ENCODE measurements at places on chromosomes 6 and 20.

- no peak for DNase-seq
Observed at GRCh38 chr6:118100717-118101116, 193.7 kb downstream of the SLC35F1 start.

- no peak for DNase-seq
Observed at GRCh38 chr20:16257021-16257420, 316.2 kb downstream of the KIF16B start.

DNA sequence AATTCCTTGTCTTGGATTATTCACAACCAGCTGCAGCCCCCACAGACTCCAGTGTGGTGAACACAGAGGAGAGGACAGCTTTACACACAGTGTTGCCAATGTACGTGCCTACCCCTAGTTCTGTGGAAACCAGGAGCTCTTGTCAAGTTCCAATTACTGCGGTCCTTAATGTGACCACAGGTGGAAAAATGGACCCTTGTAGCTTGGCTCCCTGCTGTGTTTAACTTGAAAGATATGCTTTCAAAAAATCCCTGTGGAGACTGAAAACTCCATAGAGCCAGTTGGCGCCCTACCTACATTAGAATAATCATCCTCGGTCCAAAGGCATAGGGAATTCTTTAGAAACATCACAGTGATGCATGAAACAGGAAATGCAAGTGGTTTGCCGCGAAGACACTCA lies 118.3 kb upstream of the SLC22A23 start:
- no peak for DNase-seq

DNA sequence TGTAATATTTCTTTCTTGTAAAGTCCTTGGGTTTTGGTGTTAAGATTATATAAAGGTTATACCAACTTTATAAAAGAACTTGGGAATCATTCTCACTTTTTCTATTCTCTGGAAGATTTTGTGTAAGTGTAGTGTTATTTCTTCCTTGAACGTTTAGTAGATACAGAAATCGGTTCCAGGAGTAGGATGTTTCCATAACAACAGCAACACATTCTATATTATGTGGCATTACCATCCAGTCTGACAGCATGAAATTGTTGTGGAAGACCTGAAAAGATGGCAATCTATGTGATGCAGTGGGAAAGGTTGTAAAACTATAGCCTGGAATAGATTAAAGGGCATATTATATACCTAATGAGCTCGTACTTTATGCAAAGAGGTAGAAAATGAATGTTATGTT lies 13.8 kb downstream of the ECT2L start:
- DNase-seq = no peak

- peak; percentile 41 for DNase-seq
Observed at GRCh38 chr20:45100563-45101245, at the start of gene KCNS1. Gene KCNS1, minus strand, starts transcription at chr20:45101127. Its CDS starts 1,891 bp downstream, at chr20:45099236.

GRCh38 chr6:109322825-109323224 lies 59.4 kb downstream of the CD164 start:
- DNase-seq = no peak

DNA sequence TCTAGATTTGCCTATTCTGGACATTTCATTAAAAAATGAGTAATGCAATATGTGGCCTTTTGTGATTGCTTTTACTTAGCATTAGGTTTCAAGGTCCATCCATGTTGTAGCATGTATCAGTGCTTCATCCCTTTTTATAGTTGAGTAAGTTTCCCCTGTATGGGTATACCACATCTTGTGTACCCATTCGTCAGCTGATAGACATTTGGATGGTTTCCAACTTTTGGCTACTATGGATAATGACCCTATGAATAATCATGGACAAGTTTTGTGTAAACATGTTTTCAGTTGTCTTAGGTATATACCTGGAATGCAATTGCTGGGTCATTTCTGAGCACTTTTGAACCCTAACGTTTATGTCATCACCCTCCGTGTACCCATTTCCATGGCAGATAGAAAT lies 15.4 kb downstream of the METTL24 start:
- DNase-seq = no peak

GRCh38 chr20:3119044-3119443 lies 34.5 kb upstream of the AVP start:
- no peak for DNase-seq

- no peak for DNase-seq
Observed at GRCh38 chr6:14664112-14664601, 546.6 kb downstream of the CD83 start.

DNA sequence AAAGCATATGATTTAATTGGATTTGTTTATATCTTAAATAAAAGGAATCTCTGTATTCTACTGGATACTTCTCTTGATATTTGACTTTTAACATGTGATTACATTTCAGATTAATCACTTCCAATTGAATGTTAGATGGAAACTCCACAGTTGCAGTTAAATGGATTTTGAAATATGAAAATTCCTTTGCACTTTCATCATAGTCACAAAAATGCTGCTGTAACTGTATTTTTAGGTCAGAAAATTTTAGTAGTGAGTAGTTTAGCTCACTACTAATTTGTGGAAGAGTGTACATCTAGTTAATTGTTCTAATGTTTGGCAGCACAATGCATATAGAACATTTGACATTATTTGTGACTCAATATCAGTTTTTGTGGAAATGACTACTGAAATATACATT lies 26.8 kb downstream of the PTCHD4 start:
- no peak for DNase-seq

- no peak for DNase-seq
Observed at GRCh38 chr20:13249118-13249797, 28.2 kb downstream of the ISM1 start.

DNA sequence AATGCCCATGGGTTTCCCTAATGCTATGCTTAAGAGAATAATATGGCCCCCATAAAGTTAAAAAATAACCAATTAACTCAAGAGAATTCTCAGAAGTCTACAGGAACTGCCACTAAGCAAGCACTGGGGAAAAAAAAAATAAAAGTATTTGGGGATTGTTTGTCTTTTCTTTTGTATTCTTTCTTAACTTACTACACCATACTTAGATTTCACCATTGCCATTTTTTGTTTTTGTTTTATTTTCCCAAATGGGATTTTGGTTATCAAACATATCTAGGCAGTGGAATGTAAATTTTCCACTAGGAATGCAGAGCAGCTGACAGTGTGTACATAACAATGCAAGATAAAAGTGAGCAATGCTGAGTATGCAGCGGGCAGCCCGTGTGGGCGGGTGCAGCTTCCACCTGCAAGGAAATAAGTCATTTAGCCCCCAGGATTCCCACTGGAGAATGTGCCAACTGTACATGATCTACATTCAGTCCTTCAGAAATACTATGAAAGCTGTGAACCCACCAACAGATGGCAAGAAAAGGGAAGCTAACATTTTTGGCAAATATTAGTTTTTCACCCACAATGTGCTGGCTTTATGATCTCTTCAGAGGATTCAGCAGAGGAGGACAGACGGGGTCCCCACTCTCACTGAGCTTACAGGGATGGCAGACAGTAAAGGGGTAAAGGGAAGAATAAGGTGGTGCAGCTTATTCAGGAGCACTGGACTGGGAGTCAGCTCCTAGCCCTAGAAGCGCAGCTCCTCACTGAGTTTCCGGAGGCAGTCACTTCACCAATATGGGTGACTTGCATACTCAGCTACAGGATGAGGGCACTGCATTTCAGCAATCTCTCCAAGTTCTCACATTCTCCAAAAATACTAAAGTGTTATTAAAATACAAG lies 44.4 kb downstream of the DCDC2 start:
- DNase-seq = no peak

DNA sequence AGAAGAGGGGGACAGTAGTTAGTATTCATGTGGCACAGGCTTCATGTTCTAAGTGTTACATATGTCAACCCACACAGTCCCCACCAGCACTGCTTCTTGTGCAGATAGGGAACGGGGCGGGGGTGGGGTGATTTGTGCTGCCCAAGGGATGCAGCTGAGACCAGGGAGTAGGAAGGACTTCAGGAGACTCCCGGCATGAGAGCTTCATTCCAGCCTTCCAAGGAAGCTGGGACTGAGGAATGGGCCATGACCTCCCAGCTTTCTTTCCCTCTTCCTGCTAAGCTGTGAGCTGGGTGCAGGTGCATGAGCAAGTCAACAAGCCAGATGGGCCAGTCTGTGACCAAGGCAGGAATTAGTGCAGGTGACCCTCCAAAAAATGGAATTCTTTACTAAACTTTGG lies 9.2 kb downstream of the BEND3 start:
- no peak for DNase-seq

- DNase-seq = no peak
Observed at GRCh38 chr6:11584244-11584643, 46.7 kb downstream of the TMEM170B start.
